Natural killer cell treated with Interleukin-12 subunit alpha and Interleukin-12 subunit beta and Interleukin-15 and Interleukin-18, amount 100 ng/mL, for 72 hours (primary cell): ENCODE measurements at places on chromosomes 1 and 21. TPM values are rescaled to one million over a fixed set of nuclear protein-coding genes. Genes with fewer than 3 reads are reported as not detected.

GRCh38 chr1:30868833-30869435, 39.6 kb downstream of the SDC3 start:
- peak; percentile 85 for DNase-seq

DNA sequence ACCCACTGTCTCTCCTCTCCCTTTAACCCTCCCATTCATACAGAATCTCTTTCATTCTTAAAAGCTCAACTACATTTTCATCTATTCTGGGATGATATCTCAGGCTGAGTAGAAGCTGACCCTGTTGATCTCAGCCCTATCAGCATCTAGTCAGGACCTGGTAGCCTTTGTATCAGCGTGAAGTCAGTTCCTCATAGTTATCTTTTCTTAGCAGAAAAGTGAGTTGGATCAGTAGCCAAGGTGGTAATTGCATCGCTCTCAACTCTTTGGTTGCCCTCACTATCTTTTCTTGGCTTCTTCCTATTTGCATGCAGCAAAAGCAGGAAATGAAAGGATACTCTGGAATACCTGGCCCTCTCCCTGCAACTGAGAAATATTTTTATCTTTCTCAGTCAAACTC, 13.6 kb upstream of the GOLT1A start:
- no peak for DNase-seq

DNA sequence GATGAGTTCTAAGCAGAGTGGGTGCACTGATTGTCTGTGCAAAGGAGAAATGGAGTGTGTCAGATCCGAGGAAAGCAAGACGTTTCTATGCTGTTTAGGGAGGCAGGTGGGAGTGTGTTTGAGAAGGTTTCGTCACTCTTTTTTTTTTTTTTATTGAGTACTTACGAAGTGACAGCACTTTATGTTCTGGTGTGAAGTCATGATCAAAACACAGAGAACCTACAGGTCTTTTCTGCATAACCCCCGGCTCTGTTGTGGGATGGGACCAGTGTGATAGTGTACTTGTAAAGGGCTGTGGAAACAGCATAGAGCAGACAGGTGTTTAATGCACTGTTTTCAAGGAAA, 26.7 kb downstream of the MIA3 start:
- DNase-seq = no peak

LRRC7 gene
- total RNA-seq = not detected

GRCh38 chr1:204456826-204457442, 37.7 kb downstream of the PIK3C2B start:
- no peak for DNase-seq
